LHCN-M2 (cell line): ENCODE measurements at places on chromosomes 6 and 20.

DNA sequence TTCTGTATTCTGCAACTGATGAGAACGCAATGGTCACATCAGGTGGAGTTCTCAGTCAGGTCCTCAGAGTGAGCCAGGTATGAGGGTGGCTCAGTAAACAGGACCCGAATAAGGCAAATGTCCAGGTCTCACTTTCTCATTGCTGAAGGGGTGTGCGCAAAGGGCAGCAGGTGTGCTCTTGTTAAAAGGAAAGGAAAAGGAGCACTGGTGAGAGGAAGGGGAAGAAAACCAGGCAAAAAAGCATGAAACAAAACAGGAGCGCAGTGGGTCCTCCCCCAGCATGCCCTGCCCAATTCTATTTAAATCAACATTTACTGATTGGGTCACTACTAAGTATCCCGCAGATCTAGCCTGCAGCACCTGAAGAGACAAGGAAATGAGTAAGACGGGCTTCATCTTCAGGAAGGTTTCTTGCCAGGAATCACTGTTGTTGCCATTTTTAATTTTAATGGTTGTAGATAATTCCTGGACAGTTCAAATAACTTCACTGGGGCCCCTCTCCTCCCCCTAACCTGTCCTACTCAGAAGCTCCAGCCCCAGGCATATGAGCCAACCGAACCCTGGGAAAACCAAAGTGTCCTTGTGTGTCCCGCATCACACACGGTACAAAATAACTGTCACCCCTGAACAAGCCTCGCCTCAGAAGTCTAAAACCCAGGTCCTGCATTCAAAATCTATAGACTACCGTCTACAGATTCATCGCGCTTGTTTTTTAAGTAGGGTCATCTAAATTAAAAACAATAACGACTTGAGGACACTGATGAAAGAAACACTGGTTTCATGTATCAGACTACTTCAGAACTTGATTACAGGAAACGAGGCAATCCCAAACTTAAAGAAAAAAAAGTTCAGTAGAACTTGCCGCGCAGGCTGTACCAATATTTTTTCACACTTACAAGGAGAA lies 980 bp downstream of the MBOAT1 start:
- no peak for DNase-seq

- no peak for DNase-seq
Observed at GRCh38 chr6:38552121-38552520, 87.6 kb downstream of the BTBD9 start.

- peak; percentile 86 for DNase-seq
Observed at GRCh38 chr20:49768204-49769047, 44.2 kb upstream of the SLC9A8 start.

GRCh38 chr6:164069350-164069990 lies 655.0 kb downstream of the QKI start:
- peak; percentile 20 for DNase-seq

- peak; percentile 67 for DNase-seq
Observed at GRCh38 chr6:128731249-128732165, 151.4 kb upstream of the LAMA2 start.

- DNase-seq, result no peak
Observed at GRCh38 chr6:20633566-20634340, 99.5 kb downstream of the CDKAL1 start.

- no peak for DNase-seq
Observed at GRCh38 chr6:106715922-106716321, 86.5 kb downstream of the QRSL1 start.

DNA sequence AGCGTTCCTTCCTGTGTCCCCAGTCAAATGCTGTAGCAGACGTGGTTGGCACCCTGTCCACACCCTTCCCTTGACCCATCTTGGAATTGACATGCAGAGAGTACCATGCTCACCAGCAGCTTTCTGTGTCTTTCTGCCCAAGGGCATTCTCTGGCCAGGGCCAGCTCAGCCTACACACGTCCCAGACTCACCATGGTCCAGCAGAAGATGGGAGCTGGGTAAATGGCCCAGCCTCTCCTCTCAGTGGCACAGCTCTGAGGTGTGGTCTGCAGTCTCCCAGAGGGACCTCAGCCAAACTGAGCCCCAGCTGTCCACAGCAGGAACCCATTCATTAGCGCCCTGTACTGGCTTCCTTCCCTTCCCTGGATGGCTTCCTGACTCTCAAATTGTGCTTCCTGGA lies 31.1 kb upstream of the BLCAP start:
- DNase-seq, result no peak

- no peak for DNase-seq
Observed at GRCh38 chr20:60990643-60991042, 261.4 kb upstream of the CDH4 start.

GRCh38 chr6:53359843-53360092 lies 11.0 kb upstream of the ELOVL5 start:
- DNase-seq, result no peak

GRCh38 chr6:17292600-17293133 lies 11.5 kb downstream of the RBM24 start:
- no peak for DNase-seq

GRCh38 chr6:131682442-131682841 lies 18.8 kb downstream of the OR2A4 start:
- peak; percentile 26 for DNase-seq

- DNase-seq, result peak; percentile 66
Observed at GRCh38 chr6:132964101-132964867, 149.9 kb downstream of the RPS12 start.
